ENCODE measurements at places on chromosomes 13 and 19. TPM values are rescaled to one million over a fixed set of nuclear protein-coding genes. Genes with fewer than 3 reads are reported as not detected.

- DNase-seq, result peak; percentile 84
Observed at GRCh38 chr13:110262508-110263291, 44.3 kb downstream of the COL4A1 start.

- no peak for DNase-seq
Observed at GRCh38 chr19:3898426-3898825, 17.9 kb downstream of the ATCAY start.

The KASH5 gene
- not detected for total RNA-seq

DNA sequence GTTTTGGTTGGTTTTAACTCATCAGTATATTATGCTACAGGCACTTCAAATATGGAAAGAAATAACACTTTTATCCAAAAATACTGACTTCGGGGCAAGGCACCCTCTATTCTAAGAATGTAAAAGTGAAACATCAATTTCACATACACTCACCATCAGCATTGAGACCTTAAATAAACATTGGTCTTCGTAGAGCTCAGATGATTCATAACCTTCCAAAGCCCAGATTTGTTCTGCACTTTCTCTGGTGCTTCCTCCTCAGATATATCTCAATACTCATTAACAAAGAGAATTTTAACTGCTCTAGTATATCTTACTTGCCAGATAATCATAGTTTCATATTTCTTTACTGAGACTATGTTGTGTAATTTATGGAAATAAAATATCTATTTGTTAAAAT is 794.3 kb downstream of the LIG4 start:
- peak; percentile 64 for DNase-seq

DNA sequence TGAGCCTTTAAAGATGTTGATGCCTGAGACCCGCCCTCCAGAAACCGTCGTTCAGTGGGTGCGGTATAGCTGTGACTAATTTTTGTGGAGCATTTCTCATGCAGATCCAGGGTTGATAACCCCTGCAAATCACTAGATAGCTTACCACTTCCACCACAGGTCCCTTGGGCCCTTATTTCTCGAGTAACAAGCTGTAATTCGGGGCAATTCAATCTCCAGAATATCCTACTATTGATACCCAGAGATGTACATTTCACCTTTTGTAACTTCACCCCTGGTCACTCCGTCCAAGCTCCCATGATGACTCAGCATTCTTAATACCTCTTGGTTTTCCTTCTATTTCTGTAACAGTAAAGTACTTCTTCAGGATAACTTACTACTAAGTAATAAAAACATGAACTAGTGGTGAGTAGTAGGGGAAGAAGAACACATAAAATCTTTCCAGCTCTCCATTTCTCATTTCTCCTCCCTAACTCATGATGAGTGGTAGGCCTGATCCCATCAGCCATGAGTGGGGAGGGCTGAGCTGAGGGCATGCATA is 71.9 kb upstream of the UBL3 start:
- DNase-seq, result no peak

DNA sequence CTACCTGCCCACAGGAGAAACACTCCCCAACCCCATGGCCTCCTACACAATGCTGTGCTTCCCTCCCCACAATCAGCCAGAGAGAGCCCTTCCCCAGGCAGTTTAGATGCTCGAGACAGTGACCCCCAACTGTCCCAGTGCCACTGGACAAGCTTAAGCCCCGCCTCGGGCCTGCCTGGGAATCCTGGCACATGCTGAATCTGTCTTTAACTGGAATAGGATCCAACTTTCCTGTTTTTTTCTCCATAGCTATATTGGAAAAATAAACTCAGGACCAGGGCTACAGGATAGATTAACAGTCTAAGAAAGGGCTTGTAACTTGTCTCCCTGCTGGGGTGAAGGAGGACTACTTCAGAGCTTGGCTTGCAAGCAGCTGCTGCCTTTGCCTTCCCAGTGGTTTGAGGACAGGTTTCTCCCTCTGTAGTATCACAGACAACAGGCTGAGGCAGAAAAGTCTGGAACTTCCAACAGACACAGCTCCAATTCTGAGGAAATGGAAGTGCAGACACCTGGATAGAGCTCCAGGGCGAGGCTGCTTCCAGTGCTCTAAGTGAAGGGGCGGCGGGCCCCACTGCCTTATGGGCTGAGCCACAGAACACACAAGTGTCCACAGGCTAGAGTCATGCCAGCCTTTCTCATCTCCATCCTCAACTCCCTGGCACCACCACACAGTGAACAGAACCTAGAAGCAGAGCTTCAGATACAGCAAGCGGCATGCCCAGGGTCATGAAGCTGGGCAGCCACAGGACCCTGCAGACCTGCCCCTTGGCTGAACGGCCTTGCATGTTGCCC is 228.3 kb downstream of the TUBA3C start:
- no peak for DNase-seq

DNA sequence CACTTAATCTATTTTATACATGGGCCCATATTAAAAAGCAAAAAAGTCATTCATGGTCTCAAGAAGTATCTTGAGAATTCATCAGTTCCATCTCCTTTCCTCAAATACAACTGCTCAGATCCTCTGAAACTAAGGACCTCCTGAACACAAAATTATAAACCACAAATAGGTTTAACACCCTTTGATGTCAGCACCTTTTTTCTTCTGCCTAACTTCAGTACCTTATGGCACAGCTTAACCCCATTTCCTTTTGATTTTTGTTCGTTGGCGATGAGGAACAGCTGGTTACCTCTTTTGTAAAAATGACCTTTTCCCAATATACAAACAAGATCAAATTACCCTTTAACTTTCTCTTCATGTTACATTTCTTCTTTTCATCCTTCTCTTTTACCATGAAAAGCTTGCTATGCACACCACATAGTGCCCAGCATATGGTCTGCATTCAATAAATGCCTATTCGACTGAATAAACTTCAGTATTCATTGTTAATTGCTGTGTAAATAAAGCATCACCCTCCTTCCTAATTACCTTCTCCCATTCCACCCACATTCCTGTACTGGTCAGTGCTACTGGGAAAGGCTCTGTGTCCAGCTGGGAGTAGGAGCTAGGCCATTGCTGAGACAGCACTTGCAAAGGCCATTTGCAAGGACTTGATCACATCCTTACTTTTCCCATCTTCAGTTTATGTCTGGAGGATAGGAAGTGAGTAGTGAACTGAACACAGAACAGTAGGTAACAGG is 317.9 kb downstream of the SHISA2 start:
- DNase-seq, result no peak

The S1PR5 gene
- not detected for total RNA-seq

The RTBDN gene
- total RNA-seq, result not detected

DNA sequence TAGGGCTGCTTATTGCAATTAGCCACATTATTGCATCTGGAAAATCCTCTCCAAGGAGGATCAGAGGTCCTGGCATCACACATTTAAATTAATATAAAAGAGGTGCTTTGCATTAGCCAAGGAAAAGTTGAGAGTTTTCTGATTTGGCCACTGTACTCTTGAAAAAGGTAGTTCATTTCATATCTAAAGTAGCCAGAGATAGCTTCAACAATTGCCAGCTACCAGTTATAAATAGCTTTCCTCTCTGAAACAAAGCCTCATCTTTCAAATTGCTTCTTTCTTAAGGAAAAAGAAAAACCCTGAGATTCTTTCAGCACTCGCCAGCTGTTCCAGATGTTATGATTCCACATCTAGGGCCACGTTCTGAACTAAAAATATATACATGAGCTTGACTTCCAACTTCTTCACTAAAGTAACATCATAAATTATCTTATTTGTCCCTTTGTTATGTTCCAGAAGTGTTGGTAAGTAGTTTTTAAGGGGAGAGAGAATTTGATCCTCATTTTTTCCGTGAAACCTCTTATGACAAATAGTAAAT is 69.6 kb downstream of the ERCC5 start:
- no peak for DNase-seq

DNA sequence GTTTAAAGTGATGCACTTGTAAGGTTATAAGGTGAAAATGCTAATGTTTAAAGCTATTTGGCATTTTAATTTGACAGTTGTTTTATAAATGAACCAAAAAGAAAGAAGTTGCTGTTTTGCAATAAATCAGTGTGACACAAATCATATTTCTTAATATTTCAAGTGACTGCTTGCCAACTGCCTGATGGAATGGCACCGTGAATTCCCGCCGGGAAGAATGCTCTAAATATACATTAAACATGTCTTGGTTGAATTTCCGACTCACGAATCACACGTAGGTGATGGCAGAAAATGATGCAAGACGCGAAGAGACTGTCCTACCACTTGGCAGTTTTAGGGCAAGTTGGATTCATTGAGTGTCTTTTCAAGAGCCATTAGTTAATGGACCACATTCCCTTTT is 3.1 kb upstream of the GJB2 start:
- no peak for DNase-seq

GRCh38 chr13:33230178-33230881 is 55.2 kb downstream of the STARD13 start:
- DNase-seq, result peak; percentile 34

- no peak for DNase-seq
Observed at GRCh38 chr19:34503531-34504272, 22.1 kb downstream of the WTIP start.

The NPHS1 gene
- not detected for total RNA-seq

The OR10H1 gene
- total RNA-seq, result not detected

The PRR36 gene
- total RNA-seq, result not detected

DNA sequence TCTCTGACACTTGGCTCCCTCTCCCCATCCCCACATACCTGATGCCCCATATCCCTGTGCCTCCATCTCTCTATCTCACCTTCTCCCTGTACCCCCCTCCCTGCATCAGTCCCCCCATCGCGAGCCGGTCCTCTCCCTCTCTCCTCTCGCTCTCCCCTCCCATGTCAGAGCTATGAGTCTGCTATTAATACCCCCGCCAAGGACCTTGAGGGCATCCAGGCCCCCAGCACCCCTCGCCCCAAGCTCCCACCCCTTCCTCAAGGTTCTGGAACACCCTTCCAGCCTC is 1.6 kb downstream of the GRIN2D start:
- DNase-seq, result no peak

- no peak for DNase-seq
Observed at GRCh38 chr19:926589-927350, 935 bp downstream of the ARID3A start.

DNA sequence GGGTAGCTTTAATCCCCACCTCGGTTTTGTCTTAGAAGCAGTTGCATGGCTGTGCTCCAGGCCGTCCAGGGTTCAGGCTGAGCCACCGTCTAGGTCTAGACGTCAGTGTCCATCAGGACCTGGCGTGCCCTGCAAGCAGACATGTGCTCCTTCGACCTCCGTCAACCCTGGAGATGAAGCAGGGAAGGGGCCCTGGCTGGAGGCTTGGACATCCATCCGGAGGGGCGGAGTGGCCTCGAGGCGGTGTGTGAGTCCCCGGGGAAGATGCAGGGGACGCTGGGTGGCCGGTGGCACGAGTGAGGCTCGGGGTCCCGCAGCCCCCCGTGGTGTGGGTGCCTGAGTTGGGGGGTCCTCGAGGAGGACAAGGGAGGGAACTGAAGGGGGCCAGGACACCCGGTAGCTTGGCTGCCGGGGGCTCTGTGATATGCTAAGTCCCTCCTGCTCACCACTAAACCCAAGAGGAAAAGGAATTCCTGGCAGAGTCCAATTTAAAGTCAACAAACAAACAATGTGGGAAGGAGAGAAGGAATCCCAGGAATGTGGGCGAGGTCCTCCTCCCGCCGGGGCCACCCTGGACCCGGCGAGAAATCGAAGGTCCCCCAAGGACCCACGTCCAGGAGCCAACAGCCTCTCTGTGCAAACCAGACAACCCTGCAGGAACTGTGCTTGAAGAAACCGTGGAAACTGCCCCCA is 14.9 kb upstream of the PTBP1 start:
- DNase-seq, result peak; percentile 75

The KLK15 gene
- total RNA-seq, result not detected

The C1QTNF9 gene
- total RNA-seq, result not detected

The FFAR2 gene
- total RNA-seq, result not detected

The ZNF507 gene
- total RNA-seq, result 16.8 TPM

- peak; percentile 30 for DNase-seq
Observed at GRCh38 chr13:98959291-98959690, 18.6 kb downstream of the DOCK9 start.

- no peak for DNase-seq
Observed at GRCh38 chr19:22286151-22286810, at the start of gene ZNF729. Gene ZNF729, plus strand, starts transcription at chr19:22286441. Its CDS starts 85 bp downstream, at chr19:22286526.

DNA sequence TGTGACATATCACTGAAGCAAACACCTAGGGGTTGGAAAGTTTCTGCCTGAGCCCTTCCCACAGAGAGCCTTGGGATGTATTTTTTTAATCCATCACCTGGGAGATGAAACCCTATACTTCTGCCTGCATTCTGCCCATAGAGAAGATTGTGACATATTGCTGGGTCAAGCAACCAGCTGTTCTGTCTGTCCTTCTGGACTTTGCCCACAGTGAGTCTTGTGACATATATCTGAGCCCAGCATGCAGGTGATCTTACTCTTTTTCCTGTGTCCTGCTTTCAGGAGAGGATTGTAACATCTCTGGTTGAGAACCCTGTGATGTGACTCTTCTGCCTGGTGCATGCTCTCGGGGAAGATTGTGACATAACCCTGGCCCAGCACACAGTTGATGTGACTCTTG is 24.9 kb upstream of the ZNF681 start:
- no peak for DNase-seq

GRCh38 chr13:47044842-47045241 is 148.0 kb upstream of the HTR2A start:
- no peak for DNase-seq

GRCh38 chr19:23817519-23817918 is 58.8 kb upstream of the ZNF681 start:
- peak; percentile 34 for DNase-seq

DNA sequence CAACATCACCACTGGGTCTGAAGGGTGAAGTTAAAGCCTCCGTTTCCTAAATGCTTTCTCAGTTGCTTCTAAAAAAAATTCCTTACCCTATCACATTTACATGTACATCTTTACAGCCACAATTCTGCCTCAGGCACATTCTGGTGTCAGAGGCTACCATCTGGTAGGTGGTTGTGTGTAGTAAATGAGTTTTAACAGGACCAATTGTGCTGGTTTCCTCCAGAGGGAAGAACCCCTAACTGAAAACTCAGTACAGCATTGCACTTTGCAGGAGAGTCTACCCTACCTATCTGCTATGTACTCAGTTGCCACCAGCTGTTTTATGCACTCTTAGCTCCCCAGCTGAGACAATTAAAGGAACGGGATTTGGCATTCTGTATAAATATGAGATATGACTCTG is 1576.5 kb downstream of the PCDH9 start:
- DNase-seq, result no peak

The CACNG8 gene
- 0.14 TPM for total RNA-seq

The INSL3 gene
- not detected for total RNA-seq

GRCh38 chr19:10828981-10829821 is 6.8 kb downstream of the TMED1 start:
- peak; percentile 25 for DNase-seq
